Type B pancreatic cell (in vitro differentiated cells): ENCODE measurements at places on chromosomes 11 and 22.

DNA sequence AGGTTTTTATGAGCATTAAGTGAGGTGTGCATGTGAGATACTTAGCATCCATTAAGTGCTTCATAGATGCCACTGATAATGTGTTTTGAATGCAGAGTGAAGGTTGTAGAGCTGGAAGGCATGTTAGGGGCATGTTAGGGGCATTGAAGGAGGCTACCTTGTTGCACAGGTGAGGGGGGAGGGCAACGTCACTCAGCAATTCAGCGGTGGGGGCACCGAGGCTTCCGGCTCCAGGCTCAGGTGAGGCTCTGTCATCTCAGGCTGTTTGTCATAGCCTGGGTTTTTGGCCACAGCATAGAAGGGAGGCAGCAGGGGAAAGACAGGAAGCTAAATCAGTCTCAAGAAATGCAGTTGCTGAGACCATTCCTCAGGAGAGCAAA is 299.0 kb downstream of the NTM start:
- no peaks in the 10 kb centered on the region for H3K36me3 ChIP-seq
- H3K27ac ChIP-seq: no peak overlapping the region
- DNase-seq: no peak
- no peak overlapping the region for H3K4me3 ChIP-seq
- H3K4me1 ChIP-seq: peaks cover 14% of the 10 kb centered on the region

DNA sequence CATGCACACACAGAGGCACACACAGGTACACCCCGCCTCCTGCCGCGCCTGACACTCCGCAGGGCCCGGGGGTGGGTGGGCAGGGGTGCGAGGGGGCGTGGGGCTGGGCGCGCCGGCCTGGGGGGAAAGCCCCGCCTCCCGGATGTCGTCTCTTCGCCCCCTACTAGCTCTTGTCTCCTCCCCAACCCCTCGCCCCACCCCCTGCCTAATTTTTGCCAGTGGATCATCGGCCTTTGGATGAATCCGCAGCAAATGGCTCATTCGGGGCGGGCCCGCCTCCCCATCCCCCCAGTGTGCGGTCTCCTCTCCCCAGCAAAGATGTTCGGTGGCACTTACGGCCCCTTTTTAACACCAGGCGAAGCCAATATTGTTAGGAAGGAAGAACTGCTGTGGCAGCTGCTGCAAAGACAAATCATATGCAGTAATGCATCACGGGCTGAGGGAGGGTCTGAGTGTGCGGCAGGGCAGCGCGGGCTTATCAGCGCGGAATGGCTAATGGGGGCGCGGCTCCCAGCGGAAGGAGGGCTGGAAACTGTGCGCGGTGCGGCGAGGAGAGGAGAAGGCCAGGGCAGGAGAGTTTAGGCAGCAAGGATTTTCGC is 13.4 kb upstream of the NECTIN1 start:
- H3K36me3 ChIP-seq: no peaks in the 10 kb centered on the region
- peaks cover 11% of the 10 kb centered on the region for H3K4me1 ChIP-seq
- H3K27ac ChIP-seq: peak overlapping the region; percentile 66
- no peak for DNase-seq
- peak overlapping the region; percentile 85 for H3K4me3 ChIP-seq
- peaks cover 43% of the 10 kb centered on the region for H3K27me3 ChIP-seq

GRCh38 chr22:26512149-26512793 is at the start of gene TFIP11:
Gene TFIP11 (minus strand): TSS chr22:26512473. CDS start chr22:26510272, 2,201 bp downstream.
- peaks cover 6% of the 10 kb centered on the region for H3K36me3 ChIP-seq
- H3K27me3 ChIP-seq: no peaks in the 10 kb centered on the region
- DNase-seq: peak; percentile 95
- H3K4me1 ChIP-seq: peaks cover 32% of the 10 kb centered on the region
- peak within 1 kb of the TSS; percentile 99 for H3K4me3 ChIP-seq

GRCh38 chr11:106233191-106233590 is 155.7 kb downstream of the AASDHPPT start:
- no peaks in the 10 kb centered on the region for H3K27me3 ChIP-seq
- no peaks in the 10 kb centered on the region for H3K4me1 ChIP-seq
- no peak overlapping the region for H3K4me3 ChIP-seq
- no peaks in the 10 kb centered on the region for H3K36me3 ChIP-seq

GRCh38 chr22:31340765-31341247 is 5.3 kb downstream of the PATZ1 start:
- peaks cover 41% of the 10 kb centered on the region for H3K36me3 ChIP-seq
- no peak for DNase-seq
- peak overlapping the region; percentile 23 for H3K27ac ChIP-seq
- H3K4me3 ChIP-seq: peak overlapping the region; percentile 74
- H3K27me3 ChIP-seq: no peaks in the 10 kb centered on the region
- peaks cover 49% of the 10 kb centered on the region for H3K4me1 ChIP-seq

GRCh38 chr22:43253839-43254238 is 66.9 kb upstream of the TTLL12 start:
- DNase-seq: no peak
- H3K4me1 ChIP-seq: peaks cover 23% of the 10 kb centered on the region
- H3K27ac ChIP-seq: no peak overlapping the region
- H3K4me3 ChIP-seq: no peak overlapping the region
- peaks cover 20% of the 10 kb centered on the region for H3K27me3 ChIP-seq

- peaks cover 3% of the 10 kb centered on the region for H3K27me3 ChIP-seq
- no peak overlapping the region for H3K27ac ChIP-seq
- H3K4me1 ChIP-seq: no peaks in the 10 kb centered on the region
- no peak overlapping the region for H3K4me3 ChIP-seq
- DNase-seq: no peak
Observed at GRCh38 chr11:14075118-14076078, 112.9 kb downstream of the SPON1 start.

- H3K36me3 ChIP-seq: peaks cover 19% of the 10 kb centered on the region
- no peaks in the 10 kb centered on the region for H3K27me3 ChIP-seq
- no peak overlapping the region for H3K4me3 ChIP-seq
- no peak overlapping the region for H3K27ac ChIP-seq
- no peak for DNase-seq
Observed at GRCh38 chr11:11864803-11865202, 23.0 kb downstream of the USP47 start.

- peaks cover 33% of the 10 kb centered on the region for H3K4me1 ChIP-seq
- H3K4me3 ChIP-seq: no peak overlapping the region
- no peak overlapping the region for H3K27ac ChIP-seq
- peaks cover 24% of the 10 kb centered on the region for H3K36me3 ChIP-seq
- no peak for DNase-seq
Observed at GRCh38 chr11:121553389-121553788, 100.6 kb upstream of the SORL1-AS1 start.

DNA sequence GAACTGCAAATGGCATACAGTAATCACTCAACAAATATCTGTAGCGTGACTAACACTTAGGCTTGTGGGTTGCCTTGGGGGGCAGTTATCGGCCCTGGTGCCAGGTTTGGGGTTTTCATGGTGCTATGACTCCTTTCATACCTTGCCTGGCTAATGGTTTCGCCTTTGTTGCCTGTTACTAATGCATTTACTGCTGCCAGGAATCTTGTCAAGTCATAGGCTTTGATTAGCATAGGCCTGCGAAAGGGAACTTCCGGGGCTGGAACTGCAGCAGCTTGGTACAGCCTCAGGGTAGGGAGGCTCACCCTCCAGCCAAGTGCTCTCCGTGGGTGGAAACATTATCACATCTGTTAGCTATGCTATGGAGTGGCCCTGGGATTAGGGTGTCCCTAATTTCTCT is 13.2 kb downstream of the SLC25A18 start:
- H3K36me3 ChIP-seq: no peaks in the 10 kb centered on the region
- H3K27me3 ChIP-seq: no peaks in the 10 kb centered on the region
- H3K4me1 ChIP-seq: peaks cover 15% of the 10 kb centered on the region
- DNase-seq: no peak

DNA sequence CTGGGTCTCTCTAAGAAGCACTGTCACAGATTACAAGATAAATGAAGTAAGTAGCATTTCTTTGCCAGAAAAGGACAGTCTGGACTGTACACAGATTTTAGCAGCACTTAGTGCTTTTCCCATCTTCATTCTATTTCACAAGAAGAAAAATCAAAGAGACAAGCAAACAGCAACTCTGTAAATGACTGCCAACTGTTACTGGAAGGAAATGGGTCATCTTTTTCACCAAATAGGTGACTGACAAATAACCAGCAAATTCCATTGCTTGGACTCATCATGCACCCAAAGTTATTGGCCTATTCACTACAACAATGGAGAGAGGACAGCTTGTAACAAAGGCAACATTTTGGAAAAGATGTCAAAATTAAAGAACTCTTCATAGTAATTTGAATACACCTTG is 28.9 kb upstream of the CARD18 start:
- no peak for DNase-seq
- no peaks in the 10 kb centered on the region for H3K36me3 ChIP-seq
- H3K27me3 ChIP-seq: no peaks in the 10 kb centered on the region
- no peaks in the 10 kb centered on the region for H3K4me1 ChIP-seq
- no peak overlapping the region for H3K27ac ChIP-seq

DNA sequence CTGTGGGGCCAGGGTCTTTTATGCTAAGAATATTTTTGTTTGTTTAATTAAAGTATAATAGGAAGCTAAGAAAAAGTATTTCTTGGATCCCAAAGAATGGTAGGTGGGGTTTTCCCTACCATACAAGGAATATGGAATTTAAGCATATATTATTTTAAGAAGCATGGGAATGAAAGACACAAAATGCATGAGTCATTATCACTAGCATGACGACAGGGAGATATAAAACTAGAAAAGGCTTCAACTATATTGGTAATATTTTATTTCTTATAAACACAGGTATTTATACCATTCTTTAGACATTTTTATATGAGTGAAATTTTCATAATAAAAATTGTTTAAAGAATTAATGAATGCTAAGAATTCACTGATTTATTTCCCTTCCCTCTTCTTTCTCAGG is 39.3 kb upstream of the SOX6 start:
- peaks cover 4% of the 10 kb centered on the region for H3K4me1 ChIP-seq
- peaks cover 1% of the 10 kb centered on the region for H3K36me3 ChIP-seq
- H3K4me3 ChIP-seq: peak overlapping the region; percentile 52
- no peak for DNase-seq
